ENCODE measurements at places on chromosomes 7 and 10. TPM values are rescaled to one million over a fixed set of nuclear protein-coding genes. Genes with fewer than 3 reads are reported as not detected.
A peak's percentile ranks its signal among the peaks of the same experiment; 100 is the strongest.

ZDHHC16 gene
- 29.6 TPM for total RNA-seq

- no peak for DNase-seq
Observed at GRCh38 chr7:110502888-110503465, 588.0 kb upstream of the LRRN3 start.

GRCh38 chr7:99012722-99013121, 131.2 kb downstream of the SMURF1 start:
- DNase-seq, result no peak

DNA sequence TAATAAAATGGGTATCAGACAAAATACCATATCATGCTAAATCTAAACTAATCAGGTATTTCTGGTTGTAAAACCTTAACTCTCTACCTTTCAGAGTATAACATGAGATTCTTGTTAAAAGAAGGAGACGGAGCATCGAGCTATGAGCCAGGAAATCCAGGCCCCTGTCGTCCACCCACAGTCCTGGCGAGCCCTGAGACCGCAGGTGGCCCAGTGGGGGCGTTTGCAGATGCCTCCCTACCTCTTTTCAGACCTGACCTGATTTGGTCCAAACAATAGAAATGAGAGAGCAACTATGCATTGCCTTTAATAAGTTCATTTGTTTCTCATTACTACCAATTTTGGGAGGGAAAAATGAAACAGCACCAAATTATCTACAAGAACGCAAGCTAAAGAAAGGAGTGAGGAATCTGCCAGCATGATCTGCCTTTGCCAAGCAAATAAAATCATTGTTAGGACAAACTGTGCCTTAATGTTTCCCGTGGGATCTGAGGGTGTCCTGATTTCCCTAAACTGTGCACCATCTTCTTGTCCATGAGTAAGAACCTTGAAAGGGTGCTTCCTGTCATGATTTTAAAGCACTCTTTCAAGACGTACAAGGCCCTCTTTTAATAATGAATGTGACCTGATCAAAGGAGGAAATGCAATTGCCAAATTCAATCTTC, 166.7 kb downstream of the TCERG1L start:
- no peak for DNase-seq

DNA sequence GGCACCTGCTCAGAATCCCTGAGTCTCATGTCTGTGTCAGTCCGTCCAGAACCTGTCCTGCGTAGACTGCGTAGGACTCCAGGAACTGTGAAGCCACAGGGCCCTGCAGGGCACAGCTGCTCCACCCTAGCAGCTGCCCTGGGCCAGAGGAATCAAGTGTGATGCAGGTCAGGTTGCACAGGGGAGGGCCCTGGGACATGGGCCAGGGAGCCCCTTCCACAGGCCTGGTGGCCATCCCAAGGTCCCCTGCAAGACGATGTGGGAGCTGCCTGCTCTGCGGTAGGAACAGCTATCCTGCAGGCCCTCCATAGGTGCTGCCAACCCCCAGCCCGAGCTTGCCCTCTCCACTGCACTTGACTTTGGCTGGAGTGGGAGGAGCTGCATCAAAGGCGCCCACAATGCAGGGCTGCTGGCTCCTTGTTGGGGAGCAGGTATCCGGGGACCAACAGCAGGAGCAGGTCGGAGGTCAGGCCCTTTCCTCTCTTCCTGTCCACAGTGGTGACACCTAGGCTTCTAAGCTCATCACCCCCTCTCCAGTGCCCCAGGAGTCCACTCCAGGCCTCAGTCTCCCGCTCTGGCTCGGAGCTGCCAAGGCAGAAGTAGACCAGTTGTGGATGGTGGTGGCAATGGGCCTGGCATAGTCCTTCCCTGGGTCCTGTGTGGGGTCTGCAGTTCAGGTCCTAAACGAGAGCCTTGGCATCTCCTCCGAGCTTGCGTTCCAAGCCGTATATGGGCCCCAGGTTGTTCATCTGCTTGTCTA, 149.1 kb downstream of the MAPK8 start:
- no peak for DNase-seq

DNA sequence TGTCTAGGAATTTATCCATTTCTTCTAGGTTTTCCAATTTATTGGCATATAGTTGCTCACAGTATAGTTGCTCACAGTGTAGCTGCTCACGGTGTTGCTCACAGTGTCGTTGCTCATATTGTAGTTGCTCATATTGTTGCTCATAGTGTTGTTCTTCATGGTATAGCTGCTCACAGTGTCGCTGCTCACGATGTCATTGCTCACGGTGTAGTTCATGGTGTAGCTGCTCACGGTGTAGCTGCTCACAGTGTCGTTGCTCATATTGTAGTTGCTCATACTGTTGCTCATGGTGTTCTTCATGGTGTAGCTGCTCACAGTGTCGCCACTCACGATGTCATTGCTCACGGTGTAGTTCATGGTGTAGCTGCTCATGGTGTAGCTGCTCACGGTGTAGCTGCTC, 7.7 kb upstream of the PRKAR1B start:
- no peak for DNase-seq

CCDC136 gene
- 20.4 TPM for total RNA-seq

- peak; percentile 34 for DNase-seq
Observed at GRCh38 chr7:116525298-116525912, 569 bp downstream of the CAV1 start.

DNA sequence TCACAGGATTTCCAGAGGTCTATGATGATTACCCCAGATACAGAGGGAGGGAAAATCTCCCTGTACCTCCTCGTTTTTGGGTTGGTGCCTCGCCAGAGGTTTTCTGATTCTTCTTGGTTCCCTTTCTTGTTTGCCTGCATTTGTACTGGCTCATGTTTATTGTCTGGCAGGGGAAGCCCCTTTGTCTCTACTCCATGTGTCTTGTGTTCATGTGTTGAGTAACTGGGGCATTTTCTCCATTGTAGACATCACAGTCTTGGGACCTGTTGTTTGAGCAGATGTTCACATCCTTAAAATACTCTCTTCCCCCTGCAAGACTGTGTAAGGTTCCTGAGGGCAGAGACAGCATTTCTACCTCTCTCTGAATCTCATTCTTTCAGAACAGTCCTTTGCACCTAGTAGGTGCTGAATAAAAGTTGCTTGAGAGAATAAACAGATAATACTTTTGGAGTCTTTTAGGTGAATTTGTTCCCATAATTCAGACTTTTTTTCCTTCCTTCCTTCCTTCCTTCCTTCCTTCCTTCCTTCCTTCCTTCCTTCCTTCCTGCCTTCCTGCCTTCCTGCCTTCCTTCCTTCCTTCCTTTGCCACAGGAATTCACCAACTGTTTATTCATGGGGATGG, 25.1 kb downstream of the CDK14 start:
- DNase-seq, result no peak

ZNF425 gene
- total RNA-seq, result 4.0 TPM

GRCh38 chr10:125692196-125692595, 9.2 kb upstream of the TEX36 start:
- no peak for DNase-seq

AKR1D1 gene
- not detected for total RNA-seq

DNA sequence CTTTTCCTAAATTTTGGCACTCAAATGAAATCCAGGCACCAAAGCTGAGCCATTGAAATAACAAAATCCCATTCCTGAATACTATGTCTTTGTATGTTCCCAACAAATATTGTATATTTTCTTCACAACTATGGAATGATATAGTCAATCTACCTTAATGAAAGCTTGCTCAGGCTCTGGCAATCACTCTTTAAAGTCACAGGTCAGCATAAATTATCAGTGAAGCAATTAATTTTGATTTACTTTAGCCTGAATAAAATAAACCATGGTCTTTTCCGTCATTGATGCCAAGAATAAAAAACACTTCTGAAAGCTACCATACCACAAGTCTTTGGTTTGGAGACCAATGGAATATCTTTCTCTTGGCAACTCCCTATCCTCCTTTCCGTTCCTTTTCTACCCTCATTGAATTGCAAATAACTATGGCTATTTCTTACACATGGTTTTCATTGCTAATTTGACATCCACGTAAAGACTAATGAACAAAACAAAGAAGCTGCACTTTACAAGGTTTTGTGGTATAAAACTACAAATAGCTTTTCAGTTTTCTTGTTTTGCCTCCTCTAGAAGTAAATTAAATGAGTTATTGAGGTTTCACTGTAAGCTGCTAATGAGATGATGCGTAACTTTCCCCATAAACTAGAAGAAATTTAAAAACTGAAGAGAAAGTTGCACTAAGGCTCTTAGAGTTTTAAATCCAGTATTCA, 166.6 kb downstream of the TAX1BP1 start:
- no peak for DNase-seq

DNA sequence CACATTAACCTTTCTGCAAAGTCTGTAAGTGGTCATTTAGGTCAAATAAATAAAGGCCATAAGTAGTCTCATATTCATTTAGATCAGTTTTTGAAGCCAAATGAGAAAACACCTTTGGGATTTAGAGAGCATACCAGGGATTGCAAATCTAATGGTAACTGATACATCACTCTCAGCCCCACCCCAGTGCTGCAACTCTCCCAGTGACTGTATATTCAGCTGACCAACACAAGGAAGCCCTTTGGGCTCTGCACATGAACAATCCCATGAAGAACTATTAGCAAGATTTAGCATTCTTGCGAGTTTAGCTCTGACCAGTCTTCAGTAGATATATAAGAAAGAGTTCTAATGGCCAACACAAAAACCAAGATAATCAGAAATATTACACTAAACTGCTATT, 252.3 kb downstream of the CSTF2T start:
- DNase-seq, result no peak

C10orf105 gene
- 0.11 TPM for total RNA-seq

- DNase-seq, result no peak
Observed at GRCh38 chr10:78780551-78780961, 288.2 kb upstream of the ZMIZ1 start.

- DNase-seq, result no peak
Observed at GRCh38 chr10:125054669-125055268, 105.6 kb downstream of the CTBP2 start.

BCAP29 gene
- 17.0 TPM for total RNA-seq

GRCh38 chr7:141301544-141301943, 227.7 kb downstream of the TMEM178B start:
- DNase-seq, result no peak

GRCh38 chr10:47320812-47321211, 1.4 kb upstream of the GDF2 start:
- no peak for DNase-seq

DNA sequence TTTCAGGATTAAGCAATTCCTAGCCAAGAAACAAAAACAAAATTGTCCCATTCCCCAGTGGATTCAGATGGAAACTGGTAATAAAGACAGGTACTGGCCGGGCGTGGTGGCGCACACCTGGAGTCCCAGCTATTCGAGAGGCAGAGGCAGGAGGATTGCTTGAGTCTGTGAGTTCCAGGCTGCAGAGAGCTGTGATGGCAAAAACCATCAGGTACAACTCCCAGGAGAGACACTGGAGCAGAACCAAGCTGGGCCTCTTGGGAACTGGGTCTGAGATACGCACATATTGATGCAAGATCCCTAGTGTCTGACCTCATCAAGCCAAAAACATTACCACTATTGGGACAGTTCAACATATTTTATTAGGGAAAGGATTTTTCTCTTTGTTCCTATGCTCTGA, 84.0 kb upstream of the ANLN start:
- DNase-seq, result no peak

PILRA gene
- 5.7 TPM for total RNA-seq

PLEKHS1 gene
- not detected for total RNA-seq

GRCh38 chr10:103278862-103279298, 1.9 kb downstream of the INA start:
- DNase-seq, result peak; percentile 20

DNA sequence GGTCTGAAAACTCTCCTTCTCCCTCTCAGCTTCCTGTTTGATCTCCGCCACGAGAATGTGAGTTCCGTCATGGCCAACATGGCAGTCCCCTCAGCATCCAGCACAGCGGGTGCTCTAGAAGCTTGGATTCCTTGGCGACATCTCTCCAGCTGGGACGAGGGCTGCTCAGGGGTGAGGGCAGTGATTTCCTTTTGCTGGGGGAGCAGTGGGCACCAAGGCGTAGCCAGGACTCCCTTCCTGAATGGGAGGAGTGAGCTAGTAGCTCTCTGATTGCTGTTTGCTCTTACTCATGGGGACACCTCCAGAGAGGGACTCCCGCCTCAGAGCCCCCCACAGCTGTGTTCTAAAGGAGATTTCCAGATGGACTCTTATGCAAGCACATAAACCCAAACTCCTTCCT, 28.8 kb upstream of the CTBP2 start:
- DNase-seq, result no peak

SPRN gene
- total RNA-seq, result not detected

AHR gene
- 35.2 TPM for total RNA-seq

GRCh38 chr10:114874827-114875411, 53.3 kb downstream of the FHIP2A start:
- no peak for DNase-seq

GRCh38 chr7:157522954-157523353, 186.2 kb downstream of the DNAJB6 start:
- DNase-seq, result no peak

CALCR gene
- total RNA-seq, result not detected

SFRP4 gene
- total RNA-seq, result not detected

DNA sequence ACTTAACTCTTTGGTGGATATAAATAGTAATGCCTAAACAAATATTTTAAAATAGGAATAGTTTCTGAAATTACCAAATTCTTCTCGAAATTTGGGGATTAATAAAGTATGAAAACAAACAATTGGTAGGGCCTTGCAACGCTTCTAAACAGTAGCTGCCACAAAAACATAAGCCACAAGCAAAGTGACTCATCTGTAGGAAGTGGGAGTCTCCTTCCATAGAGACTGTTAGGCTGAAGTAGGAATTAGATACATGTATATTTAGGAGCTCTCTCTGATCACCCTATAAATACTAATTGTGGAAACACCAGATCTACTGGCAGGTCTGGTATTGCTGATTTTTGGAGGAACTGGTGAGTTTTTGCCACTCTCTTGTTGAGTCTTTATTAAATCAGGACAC, 5.7 kb upstream of the LMOD2 start:
- DNase-seq, result no peak

RAPGEF5 gene
- total RNA-seq, result not detected

CNPY1 gene
- not detected for total RNA-seq

GRCh38 chr7:74356589-74357315, 67.5 kb downstream of the CLIP2 start:
- no peak for DNase-seq

STEAP4 gene
- total RNA-seq, result not detected

DNA sequence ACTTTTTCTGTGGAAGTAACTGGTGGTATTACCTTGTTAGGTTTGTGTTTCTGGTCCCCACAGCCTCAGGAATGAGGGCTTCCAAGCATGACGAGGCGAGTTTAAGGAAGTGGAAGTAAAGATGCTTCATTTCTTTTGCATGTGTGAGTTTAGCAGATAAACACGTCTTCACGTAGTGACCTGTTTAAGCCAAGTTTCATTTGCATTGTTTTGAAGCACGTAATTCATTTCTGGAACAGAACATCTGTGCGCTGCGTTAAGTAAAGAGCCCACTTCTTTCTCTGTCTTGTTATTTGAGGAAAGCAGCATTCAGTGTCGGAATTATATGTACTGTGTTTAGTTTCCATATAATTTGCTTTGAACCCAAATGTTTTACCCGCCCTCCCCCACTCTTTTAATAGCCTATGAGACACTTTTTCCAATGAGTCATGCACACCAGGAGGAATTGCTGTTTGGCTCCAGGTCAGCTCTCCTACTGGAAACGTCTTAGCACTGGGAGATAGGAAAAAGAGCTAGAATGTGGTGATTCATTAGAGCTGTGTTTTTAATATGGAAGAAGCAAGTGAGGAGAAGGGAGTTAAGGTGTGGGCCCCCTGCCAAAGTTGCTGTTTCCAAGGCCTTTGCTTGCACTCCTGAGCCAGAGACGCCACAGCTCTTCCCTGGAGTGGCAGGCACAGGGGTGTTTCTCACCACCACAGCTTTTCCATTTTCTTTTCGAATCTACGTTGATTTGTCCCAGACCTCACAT, 36.7 kb downstream of the BTBD16 start:
- DNase-seq, result no peak

PDE6C gene
- not detected for total RNA-seq

Measured in CD4-positive, alpha-beta memory T cell (primary cell).